ENCODE measurements at places on chromosomes 1 and 21.

- DNase-seq, result no peak
These were observed 569.0 kb downstream of the PTPRU start for GRCh38 chr1:29805122-29805895.

DNA sequence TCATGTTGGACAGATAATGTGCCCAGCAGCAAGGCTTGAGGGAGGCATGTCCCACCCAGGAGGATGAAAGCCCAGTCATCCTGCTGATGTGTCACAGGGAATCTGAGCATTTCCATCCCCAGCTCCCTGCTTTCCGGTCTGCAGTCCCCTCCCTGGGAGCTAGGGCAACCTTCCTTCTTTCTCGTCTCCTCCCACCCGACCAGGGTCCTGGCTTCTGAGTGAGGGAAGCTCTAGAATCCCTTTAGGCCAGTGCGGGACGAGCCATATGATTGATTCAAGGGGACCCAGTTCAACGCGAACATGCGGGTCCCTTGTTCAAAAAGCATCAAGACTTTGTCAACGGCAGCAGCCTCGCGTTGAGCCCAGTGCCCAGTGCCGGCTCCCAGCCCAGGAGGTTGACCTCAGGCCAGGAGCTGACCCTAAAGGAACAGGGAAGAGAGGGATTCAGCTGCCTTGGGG is 96.7 kb upstream of the TMPRSS2 start:
- DNase-seq, result no peak

- DNase-seq, result no peak
These were observed 649.7 kb upstream of the NEGR1 start for GRCh38 chr1:72932025-72932424.

GRCh38 chr21:32186804-32187203 is 92.0 kb downstream of the MIS18A start:
- DNase-seq, result no peak

- no peak for DNase-seq
These were observed 105.5 kb downstream of the TNNI3K start for GRCh38 chr1:74340656-74341055.

DNA sequence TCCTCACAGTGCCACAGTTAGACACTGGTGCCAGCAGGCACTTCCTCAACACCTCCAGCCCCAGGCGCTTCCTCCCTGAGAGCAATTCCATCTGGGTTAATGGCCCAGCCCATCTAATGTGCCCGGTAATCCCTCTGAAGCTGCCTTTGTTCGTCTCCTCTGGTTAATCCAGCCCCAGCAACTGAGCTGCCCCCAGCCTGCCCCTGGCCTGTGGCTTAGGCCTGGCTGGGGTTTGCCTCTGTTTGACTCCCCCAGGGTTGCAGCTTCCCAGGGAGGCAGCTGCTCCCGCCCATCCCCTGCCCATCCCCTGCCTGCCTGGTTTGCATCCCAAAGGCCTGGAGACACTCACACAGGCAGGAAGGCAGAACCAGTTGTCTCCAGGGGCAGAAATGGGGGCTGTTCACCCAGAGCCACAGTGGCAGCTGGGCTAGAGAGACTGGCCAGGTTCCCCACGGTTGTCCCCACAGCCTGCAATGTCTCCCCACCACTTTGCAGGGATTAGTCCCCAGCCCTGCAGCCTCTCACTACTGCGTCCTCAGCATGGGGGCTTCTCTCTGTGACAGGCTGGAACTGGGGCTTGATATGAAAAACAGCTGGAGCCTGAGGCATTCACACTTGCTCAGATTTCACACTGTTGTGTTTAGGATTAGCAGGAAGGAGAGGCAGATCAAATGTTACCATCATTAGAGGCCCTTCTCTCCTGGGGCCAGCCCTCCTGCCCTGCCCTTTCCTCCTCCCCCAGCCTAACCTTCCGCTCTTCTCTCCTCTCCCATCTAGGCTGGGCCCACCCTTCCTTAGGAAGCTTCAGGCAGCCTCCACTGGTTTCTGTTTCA is 120.2 kb downstream of the TLR5 start:
- DNase-seq, result no peak

- DNase-seq, result no peak
These were observed 645.7 kb upstream of the PTBP2 start for GRCh38 chr1:96075704-96076455.

DNA sequence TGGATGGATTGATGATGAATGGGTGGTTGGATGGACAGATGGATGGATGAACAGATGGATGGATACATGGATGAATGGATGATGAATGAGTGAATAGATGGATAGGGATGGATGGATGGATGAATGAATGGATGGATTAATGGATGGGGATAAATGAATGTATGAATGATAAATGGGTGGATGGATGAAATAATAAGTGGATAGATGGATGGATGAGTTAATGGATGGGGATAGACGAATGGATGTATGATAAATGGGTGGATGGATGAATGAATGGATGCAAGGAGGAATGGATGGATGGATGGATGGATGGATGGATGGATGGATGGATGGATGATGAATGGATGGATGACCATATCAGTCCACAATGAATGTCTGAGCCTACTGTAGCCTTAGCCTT is 381.9 kb downstream of the SETD4 start:
- no peak for DNase-seq

- DNase-seq, result no peak
These were observed 104.6 kb downstream of the ARHGEF10L start for GRCh38 chr1:17643861-17644703.

- no peak for DNase-seq
These were observed 462.2 kb upstream of the PTBP2 start for GRCh38 chr1:96259399-96259798.

DNA sequence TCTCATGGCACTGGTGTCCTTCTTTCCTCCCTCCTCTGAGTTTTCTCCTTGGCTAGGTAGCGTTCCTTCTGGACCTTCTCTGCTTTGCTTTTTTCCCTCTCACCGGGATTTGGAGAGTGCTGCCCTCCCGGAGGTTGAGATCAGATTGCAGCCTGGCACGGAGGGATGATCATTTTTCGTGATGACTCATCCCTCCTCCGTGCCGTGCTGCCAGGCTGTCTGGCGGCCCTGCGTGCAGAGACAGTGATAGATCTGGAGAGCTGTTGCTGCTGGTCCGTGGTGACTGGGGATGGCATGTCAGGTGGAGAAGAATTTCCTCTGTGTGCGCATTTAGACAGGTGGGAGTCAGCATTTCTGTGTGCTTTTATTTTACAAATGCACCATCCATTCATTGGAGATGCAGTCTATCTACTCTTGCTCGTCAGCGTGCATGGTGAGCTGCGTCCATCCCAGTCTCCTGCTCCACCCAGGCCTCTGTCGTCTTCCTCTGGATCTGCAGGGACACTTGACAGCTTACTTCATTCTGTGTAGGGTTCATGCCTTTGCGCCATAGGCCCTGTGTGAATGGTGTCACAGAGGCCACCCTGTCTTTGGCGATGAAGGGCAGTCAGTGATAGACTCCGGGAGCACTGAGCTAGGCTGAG is 104.4 kb downstream of the PCBP3 start:
- DNase-seq, result no peak

DNA sequence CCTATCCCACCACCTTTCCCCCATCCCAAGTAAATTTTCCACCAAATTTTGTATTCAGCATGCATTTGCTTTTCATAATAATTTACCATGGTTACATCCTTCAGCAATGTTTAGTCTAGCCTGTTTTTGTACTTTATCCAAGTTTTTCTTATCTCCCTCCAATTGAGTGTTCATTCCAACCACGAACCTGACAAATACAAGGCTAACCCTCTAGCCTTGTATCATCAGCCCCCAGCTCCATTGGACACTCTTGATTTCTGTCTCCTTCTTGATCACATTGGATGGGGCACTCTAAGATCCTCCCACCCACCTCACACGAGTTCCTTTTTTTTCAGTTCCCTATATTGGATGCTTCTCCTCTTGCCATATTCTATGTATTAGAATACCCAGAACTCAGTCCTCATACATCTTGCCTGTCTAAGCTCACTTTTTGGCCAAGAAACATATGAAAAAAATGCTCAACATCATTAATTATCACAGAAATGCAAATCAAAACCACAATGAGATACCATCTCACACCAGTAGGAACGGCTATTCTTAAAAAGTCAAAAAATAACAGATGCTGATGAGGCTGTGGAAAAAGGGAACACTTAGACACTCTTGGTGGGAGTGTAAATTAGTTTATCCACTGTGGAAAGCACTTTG is 40.5 kb upstream of the SLC35F3 start:
- DNase-seq, result no peak

DNA sequence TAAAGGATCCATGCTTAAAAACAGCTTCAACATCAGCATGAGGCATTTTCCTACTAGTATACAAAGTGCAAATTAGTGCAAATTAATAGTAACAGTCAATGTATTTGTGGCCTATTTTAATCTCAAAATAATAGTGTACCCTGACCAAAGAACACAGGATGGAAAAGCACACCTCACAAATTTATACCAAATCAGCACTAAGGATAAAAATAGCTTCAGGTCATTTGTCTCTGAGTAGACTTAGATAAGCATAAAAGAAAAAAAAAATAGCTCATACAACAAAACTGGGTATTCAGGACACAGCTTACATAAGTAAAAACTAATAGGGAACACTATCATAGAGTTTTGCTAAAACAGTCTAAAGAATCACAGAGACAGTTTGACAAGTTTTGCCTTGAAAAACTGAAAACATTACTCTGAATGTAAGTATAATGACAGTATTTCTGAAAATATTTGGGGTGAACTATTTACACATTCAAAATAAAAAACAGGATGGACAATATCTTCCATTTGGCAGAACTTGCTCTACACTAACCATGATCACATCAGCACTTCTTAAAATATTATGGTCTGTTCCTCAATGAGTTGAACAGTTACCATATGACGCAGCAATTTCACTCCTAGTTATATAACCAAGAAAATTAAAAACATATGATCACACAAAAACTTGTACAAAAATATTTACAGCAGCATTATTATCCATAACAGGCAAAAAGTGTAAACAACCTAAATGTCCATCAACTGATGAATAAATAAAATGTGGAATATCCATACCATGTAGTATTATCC is 46.3 kb downstream of the RNF115 start:
- DNase-seq, result no peak

DNA sequence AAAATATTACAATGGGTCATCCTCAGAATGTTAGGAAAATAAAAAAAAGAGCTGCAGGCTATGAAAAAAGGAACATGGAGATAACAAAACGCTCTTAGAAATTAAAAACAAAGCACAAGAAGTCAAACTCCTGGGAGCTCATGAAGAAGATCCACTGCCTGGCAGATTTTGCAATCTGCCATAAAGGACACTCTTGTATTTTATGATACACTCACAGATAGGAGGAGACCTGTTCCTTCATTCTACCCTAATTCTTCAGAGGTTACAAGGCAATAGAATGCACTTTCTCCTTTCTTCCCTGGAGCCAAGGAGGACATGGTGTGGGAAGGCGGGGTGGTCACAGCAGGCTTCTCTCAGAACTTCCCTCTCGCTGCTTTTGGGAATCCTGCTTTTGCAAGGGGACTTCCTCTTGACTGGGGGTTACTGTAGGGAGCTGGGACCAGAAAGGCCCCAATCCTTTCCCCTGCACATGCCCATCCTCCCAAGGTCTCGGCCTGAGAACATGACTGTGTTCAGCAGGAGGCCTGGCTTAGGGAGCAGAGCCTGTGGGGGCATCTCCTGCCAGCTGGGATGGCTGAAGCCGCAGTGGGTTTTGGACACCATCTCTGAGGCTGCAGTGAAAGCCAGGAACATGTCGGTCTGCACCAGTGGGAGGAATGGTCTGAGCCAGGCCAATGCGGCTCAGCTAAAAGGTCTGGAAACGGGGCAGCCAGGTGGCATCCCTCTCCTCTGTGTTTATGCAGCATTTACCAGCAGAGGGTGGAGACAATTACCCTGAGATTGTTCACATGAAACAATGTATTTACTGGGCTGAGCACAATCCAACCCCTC is 44.8 kb downstream of the GPR161 start:
- DNase-seq, result no peak

DNA sequence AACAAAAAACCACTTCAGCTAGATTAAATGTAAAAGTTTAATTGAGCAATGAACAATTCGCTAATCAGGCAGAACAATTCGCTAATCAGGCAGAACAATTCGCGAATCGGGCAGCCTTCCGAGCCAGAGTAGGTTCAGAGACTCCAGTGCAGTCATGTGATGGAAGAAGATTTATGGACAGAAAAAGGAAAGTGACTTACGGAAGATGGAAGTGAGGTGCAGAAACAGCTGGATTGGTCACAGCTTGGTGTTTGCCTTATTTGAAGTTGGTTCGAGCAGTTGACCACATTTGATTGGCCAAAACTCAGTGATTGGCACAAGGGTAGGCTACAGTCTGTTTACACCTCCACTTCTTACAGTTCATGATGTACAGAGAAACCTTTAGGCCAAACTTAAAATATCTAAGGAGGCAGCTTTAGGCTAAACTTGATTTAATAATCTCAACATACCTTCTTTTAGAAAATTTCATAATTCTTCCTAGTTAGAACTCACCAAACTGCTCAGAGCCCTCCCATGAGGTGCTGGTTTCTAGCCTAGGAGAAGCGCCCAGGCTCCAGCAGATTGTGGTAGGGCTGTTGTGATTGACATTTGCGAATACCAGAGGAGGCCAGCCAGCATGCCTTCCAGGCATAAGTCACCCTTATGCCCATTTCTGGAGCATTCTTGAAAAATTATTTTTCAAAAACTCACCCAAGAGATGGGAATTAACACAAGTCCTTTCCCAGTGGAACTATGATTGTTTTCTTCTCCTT is 22.8 kb upstream of the KCNC4 start:
- DNase-seq, result no peak

- no peak for DNase-seq
These were observed 585 bp downstream of the NEGR1 start for GRCh38 chr1:72281637-72282270.

DNA sequence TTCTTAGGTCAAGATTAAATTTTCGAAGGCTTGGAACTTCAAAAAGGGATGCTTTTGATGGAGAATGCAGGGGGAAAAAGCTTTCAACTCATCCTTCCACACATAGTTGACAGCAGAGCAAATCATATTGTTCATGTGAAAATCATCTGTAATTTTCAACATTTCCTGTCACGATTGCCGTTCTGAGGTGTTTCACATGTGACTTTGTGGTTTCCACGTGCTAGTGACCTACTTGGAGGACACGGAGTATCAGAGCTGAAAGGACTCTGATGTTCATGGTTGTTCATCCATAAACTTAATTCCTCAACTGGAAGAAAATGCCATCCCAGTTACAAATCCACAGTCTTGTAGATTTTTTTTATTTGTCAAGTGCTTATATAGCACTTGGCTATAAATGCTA is 79.1 kb downstream of the ZP4 start:
- DNase-seq, result no peak

DNA sequence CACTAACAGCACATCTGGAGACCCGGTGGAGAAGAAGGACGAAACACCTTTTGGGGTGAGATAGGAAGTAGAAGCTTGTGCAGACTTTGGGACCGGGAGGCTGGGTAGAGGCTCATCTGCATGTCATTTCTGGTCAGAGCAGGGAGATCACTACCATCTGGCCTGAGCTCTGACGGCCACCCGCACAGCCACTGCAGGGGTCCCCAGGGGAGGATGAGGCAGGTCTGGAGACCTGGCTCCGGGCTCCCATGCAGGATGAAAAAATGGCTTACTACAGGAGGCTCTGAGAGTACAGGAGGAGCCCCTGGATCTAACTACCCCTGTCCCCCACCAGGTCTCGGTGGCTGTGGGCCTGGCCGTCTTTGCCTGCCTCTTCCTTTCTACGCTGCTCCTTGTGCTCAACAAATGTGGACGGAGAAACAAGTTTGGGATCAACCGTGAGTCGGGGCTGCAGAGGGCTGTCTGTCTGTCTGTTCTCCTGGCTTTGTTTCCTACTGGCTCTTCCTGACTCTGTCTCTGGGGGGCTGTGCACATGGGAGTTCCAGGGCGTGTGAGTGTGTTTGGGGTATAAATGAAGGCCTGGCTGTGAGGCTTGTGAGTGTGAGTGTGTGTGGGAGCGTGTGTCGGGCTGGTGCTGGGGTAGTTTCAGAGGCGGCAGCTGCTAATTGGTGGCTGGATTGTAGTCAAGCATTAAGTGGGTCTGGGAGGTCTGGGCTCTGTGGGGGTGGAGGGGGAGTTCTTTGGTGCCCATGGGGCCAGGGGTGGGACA is 14.1 kb downstream of the NTRK1 start:
- DNase-seq, result no peak

All from stimulated activated CD4-positive, alpha-beta T cell treated with anti-CD3 and anti-CD28 coated beads, TNF-alpha, amount 100 ng/mL, for 1 hour (primary cell).